ENCODE measurements at places on chromosomes 16 and 17. TPM values are rescaled to one million over a fixed set of nuclear protein-coding genes. Genes with fewer than 3 reads are reported as not detected.

The SLC9A5 gene
- total RNA-seq: 0.93 TPM

The NUPR1 gene
- total RNA-seq: 32.8 TPM

The ZNF750 gene
- total RNA-seq: 1.1 TPM

The TM4SF5 gene
- not detected for total RNA-seq

The CCL17 gene
- not detected for total RNA-seq

The CNGB1 gene
- total RNA-seq: 0.67 TPM

The CIAPIN1 gene
- 30.4 TPM for total RNA-seq

The ARHGAP44 gene
- 5.3 TPM for total RNA-seq

DNA sequence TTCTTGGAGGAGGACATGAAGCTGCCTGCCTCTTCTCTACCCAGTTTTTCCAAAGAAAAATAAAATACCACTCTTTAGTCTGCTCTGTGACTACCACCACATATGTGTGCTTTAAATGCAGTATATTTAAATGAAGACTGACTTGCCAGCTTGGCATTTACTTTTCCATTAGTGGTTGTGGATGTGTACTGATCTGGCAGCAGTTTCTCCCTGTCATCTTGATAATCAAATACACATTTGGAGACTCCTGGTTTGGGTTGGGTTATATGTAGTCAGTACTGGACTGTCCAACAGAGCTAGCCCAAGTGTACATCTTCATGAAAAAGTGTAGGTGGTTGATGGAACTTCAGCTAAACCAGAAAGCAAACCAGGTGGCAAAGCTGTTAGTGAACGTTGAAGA lies 19.9 kb downstream of the COX10 start:
- no peak for ATAC-seq

DNA sequence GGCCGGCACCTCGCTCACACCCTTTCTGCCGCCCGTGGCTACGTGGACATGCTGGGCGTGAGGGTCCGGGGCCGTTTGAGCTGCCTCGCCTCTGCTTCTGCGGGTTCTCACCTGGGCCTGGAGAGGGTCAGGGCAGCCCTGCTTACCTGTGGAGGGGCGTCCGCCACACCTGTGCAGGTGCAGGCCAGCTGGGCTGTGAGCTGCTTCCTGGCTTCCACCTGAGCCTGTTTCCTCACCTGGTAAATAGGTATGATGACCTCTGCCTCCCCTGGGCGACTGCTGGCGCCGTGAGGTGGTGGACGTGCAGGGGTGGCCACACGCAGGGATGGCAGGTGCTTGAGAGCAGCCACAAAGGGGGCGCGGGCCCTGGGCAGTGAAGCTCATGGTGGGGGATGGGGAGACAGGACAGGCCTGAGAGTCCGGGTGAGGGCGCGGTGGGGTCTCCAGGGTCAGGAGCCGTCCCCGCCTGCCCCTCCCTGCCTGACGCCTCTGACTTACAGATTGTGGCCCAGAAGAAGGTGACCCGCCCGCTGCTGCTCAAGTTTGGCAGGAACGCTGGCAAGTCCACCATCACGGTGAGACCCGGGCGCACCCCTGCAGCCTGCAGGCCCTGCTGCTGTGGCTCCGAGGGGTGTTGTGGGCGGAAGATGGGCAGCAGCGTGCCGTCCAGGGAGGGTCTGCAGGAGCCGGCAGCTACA lies 7.8 kb downstream of the CPNE7 start:
- ATAC-seq: no peak

DNA sequence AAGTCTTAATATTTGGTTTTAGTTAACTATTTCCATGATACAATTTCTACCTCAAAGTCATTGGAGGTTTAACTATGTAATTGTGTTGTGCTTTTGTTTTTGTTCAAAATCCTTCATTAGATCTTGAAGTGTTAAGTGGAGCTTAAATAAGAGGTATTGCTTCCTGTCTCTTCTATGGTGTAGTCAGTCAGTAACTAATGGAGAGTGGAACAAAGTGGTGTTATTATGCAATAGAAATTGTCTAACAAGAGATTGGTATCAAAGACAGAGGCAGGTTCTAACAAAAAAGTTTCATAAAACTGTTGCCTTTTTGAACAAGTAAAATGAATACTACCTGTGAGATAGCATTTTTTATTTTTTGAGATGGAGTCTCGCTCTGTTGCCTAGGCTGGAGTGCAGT lies 45.2 kb downstream of the GRB7 start:
- no peak for ATAC-seq

DNA sequence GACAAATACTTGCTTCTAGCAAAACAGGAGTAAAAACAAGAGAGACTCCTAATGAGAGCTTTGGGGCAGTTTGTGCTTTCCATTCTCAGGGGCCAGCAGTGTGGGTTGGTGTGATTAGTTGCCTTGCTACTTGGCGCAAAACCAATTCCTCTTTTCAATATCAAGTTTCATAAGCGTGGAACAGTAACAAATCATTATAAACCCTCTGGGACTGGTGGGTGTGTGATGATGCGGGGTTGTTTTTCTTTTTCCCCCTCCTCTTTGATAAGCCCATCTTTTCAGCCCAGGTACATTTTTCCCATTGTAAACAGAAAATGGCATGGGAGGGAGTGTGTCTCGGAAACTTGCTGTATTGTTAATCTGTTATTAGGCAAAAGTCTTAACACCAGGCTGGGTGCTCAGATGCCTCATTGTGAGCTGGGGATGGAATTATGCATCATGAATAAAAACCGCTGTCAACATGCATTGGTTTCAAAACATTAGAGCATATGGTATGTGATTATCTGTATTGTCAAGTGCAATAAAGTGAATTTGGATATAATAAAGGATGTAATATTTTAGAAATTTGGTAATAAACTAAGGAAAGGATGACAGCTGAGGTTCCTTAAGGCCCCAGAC lies 166.4 kb downstream of the CCDC182 start:
- no peak for ATAC-seq

GRCh38 chr16:85078226-85078625 lies 34.0 kb downstream of the CIBAR2 start:
- ATAC-seq: no peak

GRCh38 chr17:2264067-2264860 lies 39.3 kb downstream of the SMG6 start:
- no peak for ATAC-seq

DNA sequence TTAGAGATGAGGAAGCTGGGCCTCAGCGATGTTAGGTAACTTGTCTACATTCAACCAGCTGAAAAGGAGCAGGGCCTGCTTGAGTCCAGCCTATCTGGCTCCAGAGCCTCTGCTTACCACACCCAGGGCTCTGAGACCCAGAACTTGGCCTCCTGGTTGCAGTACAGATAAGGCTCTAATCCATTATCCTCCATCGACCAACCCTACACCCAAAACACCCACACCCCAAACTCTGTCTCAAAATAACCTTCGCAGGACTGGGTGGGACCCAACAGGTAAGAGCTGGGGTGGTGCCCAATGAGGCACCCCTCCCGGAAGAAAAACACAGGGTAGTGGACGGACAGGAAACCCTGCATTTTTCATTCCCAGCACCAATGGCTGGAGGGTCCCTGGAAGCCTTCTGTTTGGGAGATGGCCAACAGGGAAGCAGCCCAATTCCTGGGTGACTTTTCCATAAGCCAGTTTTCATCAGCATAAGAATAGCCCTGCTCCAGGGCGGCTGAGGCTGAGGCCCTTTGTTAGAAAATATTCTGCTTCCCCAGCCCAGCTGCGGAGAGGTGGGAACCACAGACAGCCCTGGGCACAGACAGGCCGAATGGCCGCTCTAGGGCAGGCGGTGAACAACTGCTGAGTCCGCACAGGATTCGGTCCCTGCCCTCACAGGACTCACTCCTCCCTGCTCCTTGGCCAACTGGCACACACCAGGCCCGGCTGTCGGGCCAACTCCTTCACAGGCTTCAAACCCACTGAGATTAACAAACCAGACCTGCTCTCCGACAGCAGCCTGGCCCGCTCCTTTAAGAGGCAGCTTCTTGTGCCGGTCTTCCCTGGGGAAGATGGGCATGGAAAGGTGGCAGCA lies 9.8 kb downstream of the SMIM5 start:
- ATAC-seq: no peak

DNA sequence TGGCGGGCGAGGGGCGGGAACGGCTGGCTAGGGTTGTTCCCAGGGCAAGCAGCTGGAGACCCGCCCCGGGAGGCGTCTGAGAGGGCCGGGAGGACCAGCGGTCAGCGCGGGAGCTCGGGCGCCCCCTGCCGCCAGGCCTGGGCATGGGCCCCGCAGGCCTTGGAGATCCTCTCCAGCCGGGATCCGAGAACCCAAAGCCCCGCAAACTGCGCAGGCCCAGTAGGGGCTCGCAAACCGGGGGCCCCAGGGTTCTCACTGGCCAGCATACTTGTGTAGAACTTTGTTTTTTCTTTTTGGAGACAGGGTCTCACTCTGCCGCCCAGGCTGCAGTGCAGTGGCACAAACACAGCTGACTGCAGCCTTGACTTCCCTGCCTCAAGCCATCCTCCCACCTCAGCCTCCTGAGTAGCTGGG lies 20.8 kb upstream of the ZNF423 start:
- ATAC-seq: peak; percentile 85

DNA sequence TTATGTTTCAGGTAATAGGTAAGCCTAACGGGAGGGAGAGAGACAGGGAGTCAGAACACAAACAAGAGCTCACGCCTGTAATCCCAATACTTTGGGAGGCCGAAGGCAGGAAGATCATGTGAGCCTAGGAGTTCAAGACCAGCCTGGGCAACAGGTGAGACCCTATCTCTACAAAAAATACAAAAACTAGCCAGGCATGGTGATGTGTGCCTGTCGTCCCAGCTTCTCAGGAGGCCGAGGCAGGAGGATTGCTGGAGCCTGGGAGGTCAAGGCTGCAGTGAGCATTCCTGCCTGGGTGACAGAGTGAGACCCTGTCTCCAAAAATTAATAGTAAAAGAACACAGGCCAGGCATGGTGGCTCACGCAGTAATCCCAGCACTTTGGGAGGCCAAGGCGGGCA lies 27.4 kb downstream of the YWHAE start:
- ATAC-seq: no peak

- ATAC-seq: no peak
Observed at GRCh38 chr17:65514082-65514481, 47.4 kb downstream of the AXIN2 start.

- no peak for ATAC-seq
Observed at GRCh38 chr16:48479329-48479728, 94.1 kb upstream of the SIAH1 start.

GRCh38 chr16:75333721-75334163 lies 82.3 kb upstream of the BCAR1 start:
- no peak for ATAC-seq

DNA sequence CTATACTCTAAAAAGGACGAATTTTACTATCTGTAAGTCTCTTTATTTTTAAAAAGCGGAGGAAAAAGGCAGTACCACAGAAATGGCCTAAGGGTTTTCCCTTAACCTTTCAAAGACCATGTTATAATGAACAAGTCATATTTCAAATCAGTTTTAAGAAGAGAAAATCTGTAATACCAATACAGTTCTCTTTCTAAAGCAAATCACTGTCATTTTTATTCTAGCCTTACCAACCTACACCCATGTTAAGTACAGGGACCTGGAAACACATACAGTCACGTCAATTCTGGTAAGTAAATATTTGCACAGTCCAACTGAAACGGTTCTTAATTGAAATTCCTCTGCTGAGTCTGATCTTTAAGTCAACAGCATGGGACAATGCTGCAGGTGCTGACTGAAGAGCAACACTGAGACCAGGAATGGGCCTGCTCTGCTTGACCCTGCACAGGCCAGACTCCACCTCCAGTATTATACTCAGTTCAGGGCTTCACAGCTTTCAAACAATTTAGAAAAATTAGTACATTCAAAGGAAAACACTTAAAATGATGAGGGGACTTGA lies 20.2 kb downstream of the MBTPS1 start:
- ATAC-seq: no peak

DNA sequence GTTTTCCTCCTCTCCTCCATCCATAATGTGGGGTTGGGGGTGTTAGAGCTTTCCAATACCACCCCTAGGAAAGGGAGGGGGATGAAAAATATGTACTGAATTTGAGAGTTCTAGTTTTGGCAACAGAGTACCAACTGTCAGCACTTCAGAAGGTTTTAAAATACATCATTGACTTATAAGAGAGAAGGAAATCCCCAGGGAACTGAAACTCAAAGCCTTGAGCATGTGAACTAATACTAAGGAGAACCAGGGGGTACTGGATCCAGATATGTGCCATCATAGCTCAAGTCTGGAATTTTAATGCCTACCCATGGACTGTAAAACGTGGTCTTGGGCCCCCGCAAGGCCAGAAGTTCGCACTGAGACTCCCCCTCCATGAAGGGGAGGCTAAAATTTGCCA lies 15.8 kb downstream of the CACNG5 start:
- ATAC-seq: no peak

GRCh38 chr17:81518785-81519283 lies 6.2 kb upstream of the ACTG1 start:
- ATAC-seq: peak; percentile 20

GRCh38 chr16:73369851-73370250 lies 321.9 kb upstream of the ZFHX3 start:
- no peak for ATAC-seq

DNA sequence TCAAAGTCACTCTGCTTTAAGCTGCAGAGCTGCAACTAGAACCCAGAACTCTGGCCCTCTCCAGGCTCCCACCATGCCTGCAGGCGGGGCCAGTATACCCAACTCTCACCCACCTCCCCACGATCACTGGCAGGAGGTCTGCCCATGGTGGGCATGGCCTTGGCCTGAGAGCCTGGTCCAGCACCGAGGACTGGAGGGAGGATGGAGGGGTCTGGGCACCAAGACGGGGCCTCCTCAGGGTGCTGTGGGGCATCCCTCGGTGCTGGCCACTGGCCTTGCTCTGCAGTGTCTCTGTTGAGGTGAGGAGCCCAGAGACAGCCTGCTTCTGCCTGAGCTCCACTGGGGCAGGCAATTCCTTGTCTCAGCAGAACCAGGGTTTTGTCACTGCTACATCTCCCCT lies 1.5 kb upstream of the KRT16 start:
- ATAC-seq: no peak

- peak; percentile 66 for ATAC-seq
Observed at GRCh38 chr17:19487024-19487600, 46.5 kb upstream of the SLC47A1 start.

GRCh38 chr17:18992454-18993130 lies 12.0 kb downstream of the FAM83G start:
- ATAC-seq: no peak

DNA sequence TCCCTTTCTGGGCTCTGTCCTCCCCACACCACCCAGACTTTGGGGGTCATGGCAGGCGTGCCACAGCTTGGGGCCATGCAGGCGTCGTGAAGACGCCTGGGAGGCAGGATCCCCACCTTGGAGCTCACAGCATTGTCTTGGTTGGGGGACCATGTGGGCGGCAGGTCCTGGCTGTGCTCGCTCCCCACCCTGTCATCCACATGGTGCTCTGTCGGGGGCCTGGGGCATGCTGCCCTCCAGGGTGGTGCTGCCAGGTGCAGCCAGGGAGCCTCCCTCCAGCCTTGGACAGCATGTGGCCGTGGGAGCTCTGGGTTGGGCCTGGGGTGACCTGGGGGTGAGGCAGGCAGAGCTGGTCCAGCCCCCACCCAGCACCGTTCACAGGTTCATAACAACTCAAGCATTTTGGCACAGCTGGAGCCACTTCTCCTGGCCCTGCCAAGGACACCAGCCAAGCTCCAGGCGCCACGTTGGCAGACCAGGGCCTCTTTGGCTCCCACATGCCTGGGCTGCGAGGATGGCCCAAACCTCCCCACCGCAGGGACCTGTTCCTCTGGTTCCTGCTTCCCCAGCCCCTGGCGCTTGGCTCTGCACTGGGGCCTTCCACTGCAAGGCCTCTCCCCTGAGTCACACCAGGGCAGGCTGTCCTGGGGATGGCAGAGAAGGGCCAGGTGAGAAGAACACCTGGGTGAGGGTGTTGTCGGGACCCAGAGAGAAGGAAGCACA lies 15.1 kb upstream of the ATP6V0C start:
- ATAC-seq: no peak

GRCh38 chr17:81921537-81921862 lies 3.5 kb upstream of the SIRT7 start:
- no peak for ATAC-seq

- ATAC-seq: no peak
Observed at GRCh38 chr16:60608971-60609370, 1427.3 kb downstream of the CDH8 start.

Measured in gastroesophageal sphincter (tissue), 4 donors.